ENCODE measurements at places on chromosomes 7 and 10.

DNA sequence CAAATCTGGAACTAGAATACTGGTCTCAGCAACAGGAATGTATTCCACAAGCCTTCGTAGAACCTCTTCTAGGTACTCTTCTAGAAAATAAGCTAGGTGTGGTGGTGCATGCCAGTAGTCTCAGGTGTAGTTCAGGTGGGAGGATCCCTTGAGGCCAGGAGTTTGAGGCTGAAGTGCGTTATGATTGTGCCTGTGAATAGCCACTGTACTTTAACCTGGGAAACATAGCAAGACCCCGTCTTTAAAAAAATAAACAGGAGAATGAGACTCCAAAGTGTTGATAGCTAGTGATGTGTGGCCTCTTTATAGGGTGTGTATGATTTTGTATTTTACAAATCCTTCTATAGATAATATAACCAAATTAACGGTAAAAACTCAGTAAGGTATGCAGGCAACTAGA, 1.5 kb upstream of the ZNF775 start:
- DNase-seq = no peak

DNA sequence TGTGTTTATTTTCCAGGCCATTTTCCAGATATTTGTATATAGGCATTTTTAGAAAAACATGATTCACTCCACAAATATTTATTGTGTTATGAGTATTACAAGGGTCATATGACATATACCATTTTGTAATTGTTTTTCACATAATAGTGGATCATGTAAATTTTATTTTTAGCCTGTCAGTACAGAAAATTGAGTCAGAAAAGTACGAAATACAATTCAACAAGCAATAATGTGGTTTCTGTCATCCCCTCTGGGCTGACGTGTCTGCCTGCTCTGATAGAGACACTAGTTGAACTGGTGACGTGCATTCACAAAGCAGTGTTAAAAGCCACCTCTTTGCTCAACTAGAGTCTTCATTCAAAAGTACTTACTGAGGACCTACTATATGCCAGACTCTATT, 97.9 kb upstream of the STEAP1B start:
- DNase-seq = no peak

DNA sequence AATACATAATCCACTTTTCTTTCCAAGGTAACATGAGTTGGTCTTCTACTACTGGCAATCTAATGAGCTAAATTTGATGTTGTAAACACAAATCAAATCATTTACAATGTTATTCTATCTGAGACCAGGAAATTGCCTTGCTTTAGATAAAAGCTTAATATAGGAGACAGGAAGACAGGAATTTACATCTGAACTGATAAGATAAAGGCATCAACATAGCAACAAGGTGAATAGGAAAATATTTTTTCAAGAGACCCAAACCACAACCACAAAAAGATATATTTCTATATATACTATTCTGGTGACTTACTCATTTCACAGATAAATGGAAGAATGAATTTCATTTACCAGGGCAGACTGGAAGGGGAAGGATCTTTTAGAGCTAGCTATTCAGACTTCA, 46.3 kb upstream of the CALCR start:
- no peak for DNase-seq

DNA sequence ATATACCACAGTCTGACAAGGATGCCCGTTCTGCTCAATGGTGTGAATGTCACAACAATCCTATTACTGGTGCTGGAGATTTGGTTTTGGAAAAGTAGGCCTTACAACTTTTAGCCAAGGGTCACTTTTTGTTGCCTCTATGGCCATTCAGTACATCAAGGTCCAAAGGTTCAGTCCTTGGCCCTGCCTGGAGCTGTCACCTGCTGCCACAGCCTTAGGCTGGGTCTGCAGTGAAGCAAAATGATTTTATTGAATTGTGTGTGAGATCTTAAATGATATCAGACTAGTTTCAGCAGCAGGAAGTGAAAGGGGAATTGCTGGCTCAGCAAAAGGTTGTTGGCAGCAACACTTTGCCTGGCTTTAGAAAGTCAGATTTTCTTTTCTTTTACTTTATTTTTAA, 427.6 kb downstream of the THSD7A start:
- peak; percentile 60 for DNase-seq

- no peak for DNase-seq
Measured at GRCh38 chr7:92826258-92826938, 10.0 kb downstream of the CDK6 start.

DNA sequence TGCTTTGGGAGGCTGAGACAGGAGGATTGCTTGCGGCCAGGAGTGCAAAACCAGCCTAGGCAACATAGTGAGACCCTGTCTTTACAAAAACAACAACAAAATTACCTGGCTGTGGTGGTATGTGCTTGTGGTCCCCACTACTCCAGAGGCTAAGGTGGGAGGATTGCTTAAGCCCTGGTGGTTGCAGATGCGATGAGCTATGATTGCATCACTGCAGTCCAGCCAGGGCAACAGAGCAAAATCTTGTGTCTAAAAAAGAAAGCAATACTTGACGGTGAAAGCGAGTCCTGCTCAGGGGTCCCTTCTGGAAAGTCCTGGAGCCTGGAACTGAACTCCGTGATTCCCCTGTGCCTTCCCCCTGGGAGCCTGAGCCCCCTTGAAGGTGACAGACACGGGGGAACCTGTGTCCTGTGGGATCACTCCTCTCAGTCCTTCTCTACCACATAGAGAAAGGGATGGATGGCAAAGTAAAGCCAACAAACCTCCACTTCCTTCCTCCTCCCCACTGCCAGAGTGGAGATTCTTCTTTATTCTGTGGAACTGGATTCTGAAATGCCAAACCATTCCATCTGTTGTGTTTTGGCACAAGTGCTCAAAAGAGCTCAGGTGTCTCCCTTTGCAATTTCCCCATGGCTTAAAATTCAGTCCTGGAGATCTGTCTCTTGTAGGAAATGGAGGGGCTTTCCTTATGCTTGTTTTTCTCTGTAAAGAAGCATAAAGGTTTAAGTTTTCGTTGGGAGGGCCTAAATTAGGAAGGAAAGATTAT, 50.6 kb downstream of the KIAA1217 start:
- no peak for DNase-seq

GRCh38 chr7:73966941-73967831, 60.8 kb upstream of the ELN start:
- DNase-seq = no peak

- no peak for DNase-seq
Measured at GRCh38 chr7:84722086-84722485, 464.8 kb downstream of the SEMA3D start.

Data from BE2C (cell line).